Breast epithelium (tissue), 4 donors: ENCODE measurements at places on chromosomes 4 and X. TPM values are rescaled to one million over a fixed set of nuclear protein-coding genes. Genes with fewer than 3 reads are reported as not detected.

DNA sequence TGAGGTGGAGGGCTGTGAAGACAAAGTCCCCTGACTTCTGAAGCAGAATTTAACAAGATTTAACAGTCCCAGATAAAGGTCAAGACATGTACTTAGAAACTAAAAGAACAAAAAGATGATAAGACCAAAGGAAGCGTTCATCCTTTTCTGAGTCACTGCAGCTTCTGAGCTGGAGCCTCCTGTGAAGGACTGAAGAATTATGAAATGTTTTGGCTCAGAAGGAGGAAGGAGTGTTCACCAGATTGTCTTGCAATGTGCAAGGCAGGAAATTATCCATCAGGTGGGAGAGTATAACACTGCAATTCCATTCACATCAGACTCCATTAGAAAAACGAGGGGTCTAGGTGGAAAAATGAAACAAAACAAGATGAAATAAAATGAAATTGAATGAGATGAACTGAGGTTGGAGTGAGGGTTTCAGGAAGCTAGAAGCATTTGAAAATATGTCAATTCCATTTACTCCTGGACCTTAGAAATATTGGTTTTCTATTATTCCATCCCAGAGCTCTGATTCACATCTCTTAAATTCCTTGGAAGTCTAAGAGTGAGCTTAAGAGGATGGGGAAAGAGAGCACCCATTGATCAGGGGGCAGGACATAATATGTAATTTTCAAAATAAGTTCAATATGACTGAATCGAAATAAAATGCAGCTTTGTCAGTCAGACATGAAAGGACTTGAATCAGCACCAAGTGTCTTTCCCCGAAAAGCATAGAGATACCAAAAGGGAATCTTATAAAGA, 186.1 kb upstream of the LNX1 start:
- no peak for DNase-seq

DNA sequence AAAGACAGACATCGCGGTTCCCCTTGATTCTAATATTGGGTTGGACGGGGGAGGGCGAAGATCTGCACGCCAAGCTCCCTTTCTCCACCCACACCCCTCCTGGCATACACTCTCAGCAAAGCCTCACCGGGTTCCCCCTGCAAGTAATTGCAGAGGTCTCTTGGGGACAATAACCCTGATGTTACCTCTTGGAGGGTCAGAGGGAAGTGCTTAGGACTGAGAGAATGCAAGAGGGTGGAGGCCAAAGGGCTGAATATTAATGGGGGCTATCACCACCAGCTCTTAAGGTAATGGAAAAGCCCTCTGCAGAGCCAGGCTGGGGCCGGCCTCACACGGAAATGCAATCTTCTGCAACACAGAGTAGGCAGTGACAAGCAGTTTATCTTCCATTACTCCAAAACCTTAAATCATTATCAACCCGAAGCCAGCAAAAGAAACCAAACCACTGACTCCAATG, 344.1 kb upstream of the GATB start:
- no peak for DNase-seq

DNA sequence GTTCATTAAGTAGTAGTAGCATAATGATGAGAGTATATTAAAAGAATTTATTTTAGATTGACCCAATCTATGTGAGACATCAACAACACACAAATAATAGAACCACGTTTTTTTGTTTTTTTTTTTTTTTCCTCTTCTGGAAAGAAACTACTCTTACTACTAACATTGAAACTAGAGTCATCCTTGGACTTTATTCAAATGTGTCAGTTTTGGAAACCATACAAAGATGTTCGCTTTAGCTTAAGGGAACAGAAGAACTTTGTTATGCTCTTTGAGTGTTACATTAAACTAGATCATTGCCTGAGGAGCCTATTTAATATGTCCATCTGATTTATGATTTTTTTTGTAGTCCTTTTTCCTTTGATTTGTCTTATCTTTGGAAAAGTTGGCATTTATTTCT, 166.7 kb downstream of the RPA4 start:
- DNase-seq: no peak

The DDX3X gene
- total RNA-seq: 239 TPM

DNA sequence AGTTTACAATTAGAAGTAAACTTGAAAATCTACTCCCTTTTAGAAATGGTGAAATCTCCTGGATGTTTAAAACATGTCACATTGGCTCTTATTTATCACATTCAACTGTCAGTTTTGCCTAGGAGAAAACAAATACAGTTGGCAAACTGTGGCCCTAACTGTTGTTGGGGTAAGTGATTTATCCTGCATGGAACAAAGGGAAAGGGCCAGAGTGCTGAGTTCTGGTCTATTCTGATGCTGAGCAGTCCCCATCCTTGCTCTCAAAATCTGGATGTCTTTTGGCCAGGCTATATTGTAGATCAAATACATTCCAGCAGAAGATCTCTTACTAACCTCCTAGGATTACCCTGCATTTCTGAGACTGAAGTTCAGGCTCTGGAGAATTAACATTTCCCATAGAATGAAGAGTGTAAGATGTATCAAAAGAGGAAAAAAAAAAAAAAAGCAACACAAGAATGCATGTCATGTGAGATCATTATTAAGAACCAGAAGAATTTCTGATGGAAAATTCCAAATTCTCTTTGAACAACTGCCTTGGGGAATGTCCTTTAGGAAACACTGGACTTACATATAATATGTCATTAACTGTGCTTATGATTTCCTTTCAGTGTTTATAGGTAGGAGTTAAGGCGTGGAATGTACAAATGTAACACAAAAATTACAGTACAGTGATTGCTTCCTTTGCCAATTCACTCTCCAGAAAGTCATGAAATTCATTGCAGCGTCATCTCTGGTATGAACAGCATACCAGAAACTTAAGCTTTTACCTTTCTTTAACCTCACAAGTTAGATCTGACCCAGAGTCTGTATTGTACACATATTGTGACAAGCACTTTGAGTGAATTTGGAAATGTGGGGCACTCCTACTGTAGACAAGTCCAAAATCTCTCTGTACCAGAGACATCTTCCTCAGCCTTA, 1012.5 kb upstream of the LCORL start:
- DNase-seq: no peak

DNA sequence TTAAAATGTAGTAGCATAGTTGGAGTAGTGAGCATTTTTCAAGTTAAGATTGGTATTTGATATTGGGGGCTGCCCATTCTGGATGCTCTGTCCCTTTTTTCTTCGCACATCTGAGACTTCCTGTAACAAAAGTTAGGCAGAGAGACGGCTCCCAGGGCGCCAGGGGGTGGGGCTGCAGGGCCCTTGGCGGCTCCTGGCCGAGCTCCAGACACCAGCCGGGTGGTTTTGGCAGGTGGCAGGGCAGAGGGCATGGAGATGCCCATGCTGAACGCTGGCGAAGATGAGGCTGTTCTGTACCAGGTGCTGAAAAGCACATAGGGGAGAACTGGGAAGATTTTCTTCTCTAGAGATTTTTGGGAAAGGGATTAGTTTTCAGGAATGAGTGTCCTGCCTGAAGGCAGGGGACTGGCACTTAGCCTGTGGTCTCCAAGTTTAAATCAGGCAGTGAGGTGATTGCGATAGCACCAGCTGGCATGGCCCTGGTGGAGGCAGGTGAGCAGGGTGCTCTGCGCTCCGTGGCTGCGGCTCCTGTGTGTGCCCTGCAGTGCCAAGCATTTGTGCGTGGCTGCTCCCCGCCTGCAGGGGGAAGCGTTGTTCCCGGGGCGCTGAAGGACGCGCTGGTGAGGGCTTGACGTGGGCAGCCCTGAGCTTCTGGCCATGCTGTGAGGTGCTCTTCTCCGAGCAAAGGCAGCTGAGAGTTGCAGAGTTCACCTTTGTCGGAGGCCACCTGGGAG, 23.6 kb upstream of the HGFAC start:
- no peak for DNase-seq

The RUFY3 gene
- 95.9 TPM for total RNA-seq

GRCh38 chr4:98908182-98908581, 20.8 kb downstream of the EIF4E start:
- DNase-seq: no peak

The CLDN22 gene
- total RNA-seq: not detected

DNA sequence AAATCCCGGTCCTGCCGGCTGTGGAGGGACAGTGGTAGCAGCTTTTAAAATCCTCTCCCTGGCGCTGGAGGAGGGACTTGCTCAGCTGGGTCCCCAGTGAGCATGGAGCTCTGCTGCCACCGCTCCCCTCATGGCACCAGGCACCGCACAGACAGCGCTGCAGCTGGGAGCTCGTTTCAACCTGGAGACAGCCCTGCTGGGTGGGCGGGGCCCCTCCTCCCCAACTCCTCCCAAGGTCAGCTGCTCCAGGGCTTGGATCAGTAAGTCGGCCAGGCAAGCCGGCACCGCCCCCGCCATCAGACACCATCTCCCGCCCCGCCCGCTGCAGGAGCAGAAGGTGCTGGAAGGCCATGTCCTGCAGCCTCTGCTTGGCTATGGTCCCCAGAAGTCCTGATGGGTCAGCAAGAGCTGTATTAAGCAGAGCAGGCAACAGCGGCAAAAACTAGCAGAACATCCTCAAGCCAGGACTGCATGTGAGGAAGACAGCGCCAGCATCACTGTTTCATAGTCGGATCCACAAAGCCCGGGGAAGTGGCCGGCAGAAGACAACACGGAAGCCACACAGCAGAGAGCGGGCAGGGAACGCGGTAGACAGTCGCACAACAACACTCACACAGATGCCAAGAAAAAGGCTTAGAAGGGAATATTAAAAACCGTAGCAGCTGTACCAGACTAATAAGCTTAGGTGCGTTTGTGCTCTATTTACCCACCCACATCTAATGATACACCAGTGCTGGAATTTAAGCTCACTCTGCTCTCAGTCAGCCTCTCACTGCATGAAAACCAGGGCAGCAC, 16.2 kb downstream of the ZFYVE28 start:
- DNase-seq: peak; percentile 69
